AG10803 (cell line): ENCODE measurements at places on chromosomes 5 and 9.

GRCh38 chr5:565782-566440 is 41.7 kb upstream of the SLC9A3 start:
- DNase-seq, result peak; percentile 10

GRCh38 chr5:53411388-53411787 is 69.0 kb upstream of the FST start:
- no peak for DNase-seq

GRCh38 chr5:68646144-68646543 is 430.6 kb downstream of the PIK3R1 start:
- peak; percentile 27 for DNase-seq

DNA sequence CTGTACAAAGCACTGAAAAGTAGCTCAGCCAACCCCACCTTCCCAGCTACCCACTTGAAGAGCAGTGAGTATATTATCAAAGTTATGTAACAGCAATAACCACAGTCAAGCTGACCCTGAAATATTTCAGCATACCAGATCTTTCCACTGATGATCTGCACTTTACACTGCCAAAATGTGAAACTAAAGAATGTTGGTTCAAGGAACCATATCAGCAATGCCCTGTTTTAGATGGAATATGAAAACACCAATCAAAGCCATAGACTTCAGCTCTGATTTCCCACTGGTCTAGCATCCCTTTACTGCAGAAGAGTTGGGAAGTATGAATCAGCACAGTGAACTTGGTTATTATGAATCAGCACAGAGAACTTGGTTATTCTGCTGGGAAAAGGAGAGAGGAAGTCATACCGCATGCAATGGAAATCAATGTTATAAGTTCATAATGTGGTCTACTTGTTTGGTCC is 20.0 kb downstream of the CEMIP2 start:
- peak; percentile 92 for DNase-seq

GRCh38 chr5:157745041-157745456 is 1.5 kb downstream of the LSM11 start:
- no peak for DNase-seq

DNA sequence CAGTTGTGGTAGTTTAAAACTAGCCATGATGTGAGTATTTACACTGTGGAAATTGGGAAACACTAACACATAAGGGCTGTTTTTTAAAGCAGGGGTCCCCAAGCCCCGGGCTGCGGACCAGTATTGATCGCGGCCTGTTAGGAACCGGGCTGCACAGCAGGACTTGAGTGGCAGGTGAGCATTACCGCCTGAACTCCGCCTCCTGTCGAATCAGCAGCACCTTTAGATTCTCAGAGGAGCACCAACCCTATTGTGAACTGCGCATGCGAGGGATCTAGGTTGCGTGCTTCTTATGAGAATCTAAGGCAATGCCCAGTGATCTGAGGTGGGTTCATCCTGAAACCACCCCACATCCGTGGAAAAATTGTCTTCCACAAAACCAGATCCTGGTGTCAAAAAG is 127.8 kb downstream of the PCSK5 start:
- no peak for DNase-seq

DNA sequence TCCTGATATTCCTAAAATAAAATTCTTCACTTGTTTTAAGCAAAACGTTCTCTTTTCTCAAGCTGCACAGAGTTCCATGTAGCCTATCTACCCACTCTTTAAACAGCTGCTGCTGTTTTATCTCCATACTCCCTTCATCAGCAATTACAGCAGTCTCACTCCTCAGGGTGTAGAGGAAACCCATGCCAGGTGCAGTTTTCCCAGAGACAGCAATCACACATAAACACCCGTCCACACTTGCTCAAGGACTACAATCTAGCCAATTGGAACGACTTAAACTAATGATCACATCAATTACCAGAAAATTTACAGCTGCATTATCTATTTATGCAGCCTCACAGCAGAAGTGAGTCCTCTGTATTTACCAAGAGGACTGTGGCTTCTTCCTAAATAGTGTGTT is 141.7 kb downstream of the HTR1A start:
- DNase-seq, result no peak

- DNase-seq, result no peak
Observed at GRCh38 chr9:98935071-98935505, 8.6 kb upstream of the COL15A1 start.
